ENCODE measurements at places on chromosomes 5 and 9. TPM values are rescaled to one million over a fixed set of nuclear protein-coding genes. Genes with fewer than 3 reads are reported as not detected.

GRCh38 chr5:133749331-133749985 is 137.1 kb upstream of the FSTL4 start:
- DNase-seq, result no peak

DNA sequence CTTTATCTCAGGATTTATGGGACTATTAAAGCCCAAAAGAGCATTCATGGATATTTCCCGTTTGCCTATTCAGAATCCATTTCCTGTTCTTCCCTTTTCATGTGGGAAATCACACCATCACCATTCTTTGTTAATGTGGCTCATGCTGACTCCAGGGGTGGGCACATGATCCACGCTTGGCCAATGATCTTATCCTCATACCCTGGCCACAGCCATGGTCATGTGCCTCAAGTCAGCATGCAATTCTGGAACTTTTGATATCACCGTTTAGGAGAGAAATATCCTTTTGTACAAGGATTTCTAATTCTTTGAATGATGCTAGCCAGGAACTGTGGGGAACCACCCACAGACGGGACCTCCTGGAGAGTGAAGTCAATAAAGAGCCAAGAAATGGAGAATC is 272.2 kb downstream of the PRELID2 start:
- no peak for DNase-seq

GRCh38 chr5:98840946-98841345 is 67.5 kb downstream of the RGMB start:
- DNase-seq, result no peak

The NRARP gene
- 5.1 TPM for total RNA-seq

DNA sequence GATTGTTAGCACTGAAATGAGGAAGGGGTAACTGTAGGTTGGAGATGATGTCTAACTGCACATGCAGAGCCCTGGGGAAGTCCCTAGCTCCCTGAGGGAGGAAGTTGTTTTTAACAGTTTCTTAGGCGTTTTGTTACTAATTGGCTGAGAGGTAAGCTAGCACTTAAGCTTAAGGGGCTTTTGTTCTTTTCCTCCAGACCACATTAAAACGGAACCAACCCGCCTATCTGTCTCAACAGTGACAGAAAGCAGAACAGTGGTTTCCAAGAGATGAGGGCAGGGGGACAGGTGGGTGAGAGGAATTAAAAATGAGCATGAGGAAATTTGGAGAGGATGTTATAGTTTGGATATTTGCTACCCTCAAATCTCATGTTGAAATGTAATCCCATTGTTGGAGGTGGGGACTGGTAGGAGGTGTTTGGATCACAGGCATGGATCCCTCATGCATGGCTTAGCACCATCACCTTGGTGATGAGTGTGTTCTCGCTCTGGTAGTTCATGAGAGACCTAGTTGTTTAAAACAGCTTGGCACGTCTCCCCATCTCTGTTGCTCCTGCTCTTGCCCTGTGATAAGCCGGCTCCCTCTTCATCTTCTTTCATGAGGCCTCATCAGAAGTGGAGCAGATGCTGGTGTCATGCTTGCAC is 38.9 kb downstream of the LYRM7 start:
- peak; percentile 94 for DNase-seq

The BTNL3 gene
- total RNA-seq, result under 0.01 TPM

The PRDM9 gene
- under 0.01 TPM for total RNA-seq

DNA sequence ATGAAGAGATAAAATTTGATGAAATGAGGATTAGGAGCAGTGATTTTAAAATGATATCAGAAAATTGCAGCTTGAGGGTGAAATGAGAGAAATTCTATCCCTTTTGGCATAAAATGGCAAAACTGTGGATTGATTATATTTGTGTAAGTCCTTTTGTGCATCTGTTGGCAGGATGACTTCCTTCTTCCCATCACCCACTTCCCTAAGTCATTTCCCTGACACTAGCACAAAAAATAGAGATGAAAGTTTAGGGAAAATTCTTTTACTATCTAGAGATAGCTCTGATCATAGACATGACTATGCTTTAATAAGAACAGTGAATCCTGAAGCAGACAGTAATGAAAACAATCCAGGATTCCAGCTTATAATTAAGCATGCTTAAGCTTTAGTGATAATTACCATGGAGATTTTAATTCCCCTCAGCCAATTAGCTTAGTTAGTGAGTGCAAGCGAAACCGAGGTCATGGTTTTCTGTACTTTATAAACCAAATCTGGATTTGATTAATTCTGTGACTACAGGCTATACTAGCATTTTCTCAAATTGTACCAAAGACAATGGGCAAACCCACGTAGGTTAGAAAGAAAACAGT is 163.6 kb upstream of the TARS1 start:
- DNase-seq, result no peak

The SPRY4 gene
- 1.3 TPM for total RNA-seq

- no peak for DNase-seq
Measured at GRCh38 chr5:116358911-116359418, 215.7 kb downstream of the SEMA6A start.

DNA sequence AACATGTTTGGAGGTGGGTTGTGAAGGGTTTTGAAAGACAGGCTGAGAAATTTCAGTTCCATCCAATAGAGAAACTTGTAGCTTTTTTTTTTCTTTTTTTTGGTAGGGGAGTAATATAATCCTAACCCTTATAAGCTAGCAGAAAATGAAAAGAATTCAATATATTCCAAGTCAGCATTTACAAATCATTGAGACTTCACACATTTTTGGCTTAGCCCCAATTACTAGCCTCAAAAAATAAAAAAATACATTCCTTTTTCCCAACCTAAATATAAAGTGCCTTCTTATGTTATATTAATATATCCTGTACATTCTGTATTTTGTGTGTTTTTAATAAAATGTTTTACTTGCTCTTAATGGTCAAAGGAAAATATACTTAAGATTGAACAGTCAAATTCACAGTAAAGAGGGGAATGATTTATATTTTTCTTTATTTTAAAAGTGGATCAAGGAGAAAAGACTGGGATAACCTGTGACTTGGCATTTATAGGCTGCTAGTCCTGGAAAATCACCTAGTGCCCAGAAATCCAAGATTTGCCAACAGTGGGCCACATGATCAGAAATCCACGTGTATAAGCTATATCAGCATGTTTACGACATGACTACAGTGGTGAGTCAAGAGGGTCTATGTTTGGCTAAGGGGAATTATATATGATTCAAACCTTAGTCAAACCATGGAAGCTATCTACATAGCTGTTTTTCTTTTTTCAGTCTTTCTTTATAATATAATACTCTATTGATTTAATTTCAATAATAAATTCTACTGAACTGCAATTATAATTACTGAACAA is 14.5 kb downstream of the HACD4 start:
- DNase-seq, result no peak

The STPG3 gene
- 0.54 TPM for total RNA-seq

The AFAP1L1 gene
- total RNA-seq, result 1.9 TPM

The DDX41 gene
- total RNA-seq, result 166 TPM

GRCh38 chr5:165525271-165525670 is 2019.9 kb downstream of the MAT2B start:
- no peak for DNase-seq

GRCh38 chr9:13174906-13175639 is 104.4 kb downstream of the MPDZ start:
- DNase-seq, result no peak

- DNase-seq, result no peak
Measured at GRCh38 chr5:55327281-55327680, 19.5 kb downstream of the MTREX start.

DNA sequence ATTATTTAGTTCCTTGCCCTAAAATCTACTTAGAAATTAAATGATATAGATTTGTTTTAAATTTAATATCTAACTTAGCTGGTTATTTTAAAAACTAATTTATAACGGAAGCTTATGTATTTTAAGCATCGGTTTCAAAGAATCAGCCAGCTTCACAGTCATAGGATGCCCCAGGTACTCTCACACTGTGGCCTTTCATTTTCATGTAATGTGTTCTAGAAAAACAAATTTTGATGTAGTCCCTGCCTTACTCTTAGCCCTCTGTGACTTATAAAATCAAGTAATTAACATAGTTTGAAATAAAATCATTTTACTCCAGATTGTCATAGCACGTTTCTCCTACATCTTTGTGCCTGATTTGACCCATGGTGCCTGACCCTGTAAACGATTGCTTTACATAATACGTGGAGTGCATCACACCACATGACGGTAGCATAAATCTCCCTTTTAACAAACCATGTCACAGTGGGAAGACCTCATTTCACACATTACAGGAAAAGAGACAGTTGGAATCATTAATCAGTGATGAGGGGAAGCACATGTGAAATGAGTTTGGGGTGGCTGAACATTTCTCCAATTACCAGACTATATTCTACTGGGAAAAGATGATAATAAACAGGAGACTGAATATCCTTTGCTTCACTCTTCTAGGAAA is 731.5 kb upstream of the CDH9 start:
- no peak for DNase-seq

The APBA1 gene
- total RNA-seq, result 0.27 TPM

- no peak for DNase-seq
Measured at GRCh38 chr9:86977205-86977835, 30.0 kb upstream of the GAS1 start.

The CCDC192 gene
- total RNA-seq, result not detected

DNA sequence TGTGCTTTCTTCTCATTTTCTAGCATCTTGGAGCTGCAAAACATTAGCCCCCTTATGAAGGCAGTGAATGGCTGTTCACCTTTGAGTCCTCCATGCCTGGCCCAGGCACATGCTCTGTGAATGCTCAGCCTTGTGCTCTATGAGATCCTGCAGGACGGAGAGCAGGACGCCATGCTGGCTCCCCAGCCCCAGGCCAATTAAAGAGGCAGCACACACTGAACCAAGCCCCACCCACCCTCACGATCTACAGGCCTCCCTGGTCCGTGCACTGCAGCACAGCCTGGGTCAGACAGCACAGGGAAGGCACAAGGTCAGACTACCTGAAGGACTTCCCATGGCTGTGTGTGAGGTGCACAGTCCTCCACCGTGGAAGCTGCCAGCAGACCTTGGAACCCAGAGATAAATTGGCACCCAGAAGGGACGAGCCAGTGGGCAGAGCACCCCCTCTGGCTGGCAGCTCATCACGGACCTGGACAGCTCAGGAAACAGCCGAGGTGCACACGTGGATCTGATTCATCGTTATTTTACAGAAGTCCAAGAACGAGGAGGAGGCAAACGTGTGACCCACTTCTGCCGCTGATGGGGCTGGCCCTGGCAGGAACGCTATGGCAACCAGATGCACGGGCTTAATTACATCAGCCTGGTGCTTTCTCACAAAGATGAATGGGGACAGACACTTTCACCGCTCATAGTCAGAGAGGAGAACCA is 59.5 kb downstream of the OLFM1 start:
- no peak for DNase-seq

DNA sequence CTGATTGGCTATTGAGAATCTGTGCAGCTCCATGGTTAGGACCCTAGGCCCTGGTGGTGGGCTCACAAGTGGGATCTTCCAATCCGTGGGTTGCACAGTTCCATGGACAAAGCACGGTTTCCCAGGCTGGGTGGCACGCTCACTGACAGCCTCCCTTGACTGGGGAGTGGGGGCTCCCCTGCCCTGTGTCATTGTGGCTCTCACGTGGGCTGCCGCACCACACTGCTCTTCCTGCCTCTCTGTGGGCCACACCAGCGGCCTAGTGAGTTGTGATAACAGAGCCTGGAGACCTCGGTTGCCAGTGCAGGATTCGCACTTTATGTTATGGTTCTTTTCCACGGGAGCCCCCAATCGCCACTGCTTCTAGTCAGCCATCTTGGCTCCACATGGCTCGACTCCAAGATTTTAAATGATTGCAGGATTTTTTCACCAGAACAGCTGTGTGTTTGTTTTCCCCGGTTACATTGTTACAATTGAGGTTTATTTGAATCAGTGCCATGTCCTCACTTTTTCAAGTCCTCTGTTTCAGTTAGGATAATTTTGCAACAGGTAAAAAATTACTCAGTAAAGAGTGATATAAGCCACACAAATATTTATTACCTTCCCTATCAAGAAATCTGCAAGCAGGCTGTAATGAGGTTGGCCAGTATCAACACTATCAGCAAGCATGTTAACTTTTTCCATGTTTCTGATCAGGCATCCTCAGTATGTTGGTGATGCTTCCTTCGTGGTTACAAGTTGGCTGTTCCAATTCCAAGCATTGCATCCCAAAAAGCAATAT is 253.8 kb downstream of the ZNF608 start:
- DNase-seq, result no peak

DNA sequence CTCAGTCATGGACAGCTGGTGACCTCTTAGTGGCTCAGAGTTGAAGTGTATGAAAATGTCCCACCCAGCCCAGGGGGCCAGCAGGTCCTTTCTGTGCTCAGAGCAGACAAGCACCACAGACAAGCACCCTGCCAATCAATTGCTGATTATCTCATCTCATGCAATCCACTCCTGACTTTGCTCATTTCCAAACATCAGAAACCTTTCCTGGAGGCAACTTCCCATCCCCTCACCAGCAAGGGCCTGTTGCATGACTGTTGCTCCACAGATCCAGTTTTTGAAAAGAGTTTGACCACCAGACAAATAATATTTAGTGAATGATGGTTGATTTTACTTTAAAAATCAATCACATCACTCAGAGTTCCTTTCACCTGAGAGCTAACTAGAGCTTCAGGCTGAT is 397.3 kb upstream of the KLF4 start:
- DNase-seq, result no peak

The TEK gene
- total RNA-seq, result 1.6 TPM

- no peak for DNase-seq
Measured at GRCh38 chr5:157447201-157447637, 12.8 kb upstream of the NIPAL4 start.

The TMEM141 gene
- total RNA-seq, result 47.1 TPM

- DNase-seq, result no peak
Measured at GRCh38 chr5:180596115-180596667, 4.9 kb upstream of the SCGB3A1 start.

DNA sequence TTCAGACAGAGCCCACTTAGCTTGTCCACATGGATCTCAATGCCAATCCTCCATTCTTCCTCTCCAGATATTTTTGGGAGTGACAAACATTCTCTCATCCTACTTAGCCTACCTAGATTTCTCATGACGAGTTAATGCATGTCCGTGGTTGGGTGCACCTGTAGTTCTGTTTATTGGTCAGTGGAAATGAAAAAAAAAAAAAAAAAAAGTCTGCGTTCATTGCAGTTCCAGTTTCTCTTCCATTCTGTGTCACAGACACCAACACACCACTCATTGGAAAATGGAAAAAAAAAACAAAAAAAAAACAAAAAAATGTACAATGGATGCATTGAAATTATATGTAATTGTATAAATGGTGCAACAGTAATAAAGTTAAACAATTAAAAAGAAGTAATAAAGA is 59.0 kb downstream of the BASP1 start:
- no peak for DNase-seq

The PCDHA9 gene
- under 0.01 TPM for total RNA-seq

- DNase-seq, result no peak
Measured at GRCh38 chr5:52807723-52808122, 20.0 kb downstream of the ITGA1 start.

DNA sequence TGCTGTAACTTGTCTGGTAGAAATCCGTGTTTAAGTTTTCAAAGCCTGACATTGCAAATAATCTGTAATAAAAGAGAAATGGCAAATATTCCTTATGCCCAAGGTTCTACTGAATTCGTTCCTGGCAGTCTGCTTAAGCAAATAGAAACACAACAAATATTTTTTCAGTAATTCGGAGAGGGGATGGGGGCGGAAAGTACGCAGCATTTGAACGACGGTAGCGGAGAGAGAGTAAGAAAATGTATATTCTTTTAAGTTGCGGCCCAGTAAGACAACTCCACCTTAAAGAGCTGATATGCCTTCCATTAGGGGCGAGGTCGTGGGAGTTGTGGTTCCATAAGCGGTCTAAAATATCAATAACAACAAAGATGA is 569 bp downstream of the YIPF5 start:
- DNase-seq, result no peak

The SPINK7 gene
- not detected for total RNA-seq
